Choroid plexus epithelial cell (primary cell): ENCODE measurements at places on chromosomes 12 and 14.
A peak's percentile ranks its signal among the peaks of the same experiment; 100 is the strongest.

DNA sequence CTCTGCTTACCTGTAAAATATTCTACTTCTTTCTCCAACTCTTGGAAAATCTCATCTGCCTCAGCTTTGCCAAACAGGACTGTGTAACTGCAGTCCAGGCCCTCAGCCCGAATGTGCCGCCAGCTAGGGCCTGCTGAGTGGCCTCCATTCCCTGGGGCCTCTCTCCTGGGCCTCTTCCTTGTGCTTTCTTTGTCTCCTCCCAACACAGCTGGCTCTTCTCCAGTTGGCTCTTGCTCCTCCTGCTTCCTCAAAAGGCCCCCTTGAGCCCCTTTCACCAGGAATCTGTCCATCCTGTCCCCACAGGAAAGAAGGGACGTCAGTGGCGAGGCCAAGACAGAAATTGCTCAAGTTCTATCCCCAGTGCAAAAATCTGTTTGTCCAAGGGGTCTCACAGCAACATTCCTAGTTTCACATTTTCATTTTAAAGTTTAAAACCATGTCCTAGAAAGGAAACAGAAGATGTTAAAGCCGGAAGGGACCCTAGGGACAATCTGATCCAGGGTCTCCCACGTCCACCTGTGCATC, 713 bp downstream of the ALKBH2 start:
- DNase-seq, result no peak

GRCh38 chr12:105316931-105317852, 13.3 kb upstream of the C12orf75 start:
- no peak for DNase-seq

DNA sequence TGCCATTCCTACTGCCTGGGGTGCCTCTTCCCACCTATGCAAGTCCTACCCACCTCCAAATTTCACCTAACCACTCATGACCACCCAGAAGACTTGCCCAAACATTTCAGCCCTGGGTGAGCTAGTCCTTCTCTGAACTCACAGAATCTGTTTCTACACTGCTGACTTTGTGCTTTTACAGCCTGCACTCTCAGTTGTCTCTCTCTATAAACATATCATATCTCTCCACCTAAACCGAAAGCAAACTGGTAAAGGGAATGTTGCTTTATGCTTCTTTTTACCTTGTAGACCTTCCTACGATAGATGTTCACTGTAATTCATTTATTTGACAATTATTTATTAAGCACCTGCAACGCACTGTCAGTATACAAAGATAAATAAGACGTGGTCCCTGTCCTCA, 38.1 kb upstream of the RNASE3 start:
- DNase-seq, result no peak

DNA sequence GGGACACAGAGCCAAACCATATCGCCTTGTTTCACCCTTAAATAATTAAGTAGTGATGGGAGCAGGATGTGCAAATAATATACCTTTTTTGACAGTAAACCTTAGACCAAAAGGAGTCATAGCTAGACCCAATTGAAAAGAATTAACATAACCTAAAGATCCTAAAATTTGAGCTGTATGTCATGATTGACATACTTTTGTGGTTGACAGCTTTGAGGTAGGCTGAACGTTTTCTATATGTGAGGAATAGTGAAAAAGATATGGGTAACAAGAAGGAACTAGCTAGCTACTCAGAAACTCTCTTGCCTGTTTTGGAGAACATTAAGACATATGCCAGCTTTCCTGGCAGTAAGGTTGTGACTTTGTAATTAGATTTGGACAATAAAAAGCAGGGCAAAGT, 320.6 kb downstream of the KCNC2 start:
- no peak for DNase-seq

DNA sequence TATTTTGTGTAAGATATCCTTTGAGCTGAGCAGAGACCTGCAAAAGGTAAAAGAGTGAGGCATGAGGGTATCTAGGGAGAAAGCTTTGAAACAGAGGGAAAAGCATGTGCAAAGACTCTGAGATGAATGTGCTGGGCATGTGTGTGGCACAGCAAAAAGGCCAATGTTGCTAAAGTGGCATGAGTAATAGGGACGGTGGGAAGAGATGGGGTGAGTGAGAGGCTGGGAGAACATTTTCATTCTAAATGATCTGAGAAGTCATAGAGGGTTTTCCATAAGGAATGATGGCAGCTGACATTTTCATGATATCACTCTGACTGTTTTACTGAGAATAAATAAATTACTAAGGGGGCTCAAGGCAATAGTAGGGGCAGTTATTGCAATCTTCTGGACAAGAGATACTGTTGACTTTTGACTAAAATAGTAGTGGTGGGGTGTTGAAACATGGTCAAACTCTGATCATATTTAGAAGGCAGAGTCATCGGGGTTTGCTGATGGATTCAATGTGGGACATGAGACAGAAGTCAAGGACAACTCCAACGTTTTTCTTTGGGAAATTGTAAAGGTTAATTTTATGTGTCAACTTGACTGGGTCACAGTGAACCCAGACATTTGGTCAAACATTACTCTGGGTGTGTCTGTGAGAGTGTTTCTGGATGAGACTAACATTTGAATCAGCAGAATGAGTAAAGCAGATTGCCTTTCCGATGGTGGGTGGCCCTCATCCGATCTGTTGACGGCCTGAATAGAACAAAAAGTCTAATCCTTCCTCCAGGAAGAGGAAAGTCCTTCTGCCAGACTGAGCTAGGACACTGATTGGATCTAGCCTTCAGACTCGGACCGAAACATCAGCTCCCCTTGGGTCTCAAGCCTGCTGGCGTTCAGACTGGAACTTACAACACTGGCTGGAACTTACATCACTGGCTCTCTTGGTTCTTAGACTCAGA, 193.9 kb upstream of the PLXNC1 start:
- no peak for DNase-seq

- peak; percentile 75 for DNase-seq
These were observed 20.6 kb downstream of the GNG2 start for GRCh38 chr14:51880835-51881580.

- no peak for DNase-seq
These were observed 5.8 kb downstream of the AICDA start for GRCh38 chr12:8606890-8607289.

DNA sequence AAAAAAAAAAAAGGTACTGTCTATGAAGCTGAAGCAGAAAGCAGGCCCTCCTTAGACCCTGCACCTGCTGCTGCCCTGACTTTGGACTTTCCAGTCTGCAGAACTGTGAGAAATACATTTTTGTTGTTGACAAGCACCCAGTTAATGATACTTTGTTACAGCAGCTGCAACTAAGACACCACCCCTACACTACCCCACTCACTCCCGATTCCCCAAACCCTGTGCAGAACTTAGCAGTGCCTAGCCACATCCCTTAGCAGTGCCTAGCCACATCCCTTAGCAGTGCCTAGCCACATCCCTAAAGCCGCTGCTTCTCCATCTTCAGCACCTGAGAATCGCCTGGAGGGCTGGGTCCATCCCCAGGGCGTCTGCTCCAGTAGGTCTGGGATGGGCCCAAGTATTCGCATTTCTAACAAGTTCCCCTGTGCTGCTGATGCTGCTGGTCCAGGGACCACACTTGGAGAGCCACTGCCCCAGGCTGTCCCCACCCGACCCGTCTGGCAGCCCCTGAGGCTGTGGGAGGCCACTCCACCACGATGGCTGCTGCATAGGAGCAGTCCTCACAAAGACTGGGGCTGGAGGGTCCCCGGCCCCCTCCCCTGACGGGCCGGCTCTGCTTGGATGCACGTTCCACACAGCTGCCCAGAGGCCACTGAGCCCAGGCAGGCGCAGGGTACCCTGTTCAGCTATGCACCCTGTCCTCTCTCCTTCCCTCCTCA, 10.8 kb upstream of the PPP1R13B start:
- no peak for DNase-seq

DNA sequence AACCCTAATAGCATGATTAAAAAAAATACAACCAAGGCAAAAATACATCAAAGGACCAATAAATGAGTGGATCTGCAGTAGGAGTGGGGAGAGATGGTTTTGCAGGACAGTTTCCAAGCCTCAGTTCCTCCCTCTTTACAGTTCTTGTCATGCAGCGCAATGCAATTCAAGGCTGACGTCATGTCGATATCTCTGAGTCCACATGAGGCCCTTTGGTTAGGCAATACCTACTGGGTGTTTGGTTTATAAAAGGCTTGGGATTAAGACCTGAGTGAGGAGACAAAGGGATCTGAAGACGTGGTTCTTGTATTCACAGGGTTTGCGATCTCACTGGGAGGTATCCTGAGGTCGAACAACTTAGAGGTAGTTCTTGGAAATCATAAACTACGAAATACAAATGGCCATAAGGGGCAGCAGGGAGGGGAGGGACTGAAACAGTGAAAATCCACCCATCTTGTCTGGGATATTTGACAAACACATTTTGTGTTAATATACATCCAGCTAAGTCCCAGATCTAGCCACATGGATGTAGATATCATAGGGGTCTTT, 441.0 kb downstream of the FUT8 start:
- DNase-seq, result no peak

GRCh38 chr12:14769466-14769968, 33.8 kb downstream of the WBP11 start:
- peak; percentile 34 for DNase-seq

DNA sequence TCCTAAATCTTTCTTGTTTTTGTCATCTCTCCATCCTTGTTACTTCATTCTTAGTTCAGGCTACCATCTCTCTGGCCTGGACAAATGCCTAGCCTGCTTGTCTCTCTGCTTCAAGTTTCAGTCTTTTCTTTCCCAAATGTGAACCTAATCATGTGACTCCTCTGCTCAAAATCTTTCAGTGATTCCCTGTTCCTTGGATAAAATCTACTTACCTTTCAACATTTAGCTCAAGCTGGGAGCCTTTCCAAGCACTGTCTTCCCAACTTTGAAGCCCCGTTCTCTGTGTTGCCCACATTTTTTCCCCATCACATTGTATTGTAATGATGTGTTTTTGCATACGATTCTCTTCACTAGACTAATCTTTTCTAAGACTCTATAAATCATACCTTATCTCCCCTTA, 24.7 kb downstream of the SLC7A8 start:
- no peak for DNase-seq

GRCh38 chr12:129844662-129845220, 59.1 kb downstream of the TMEM132D start:
- peak; percentile 40 for DNase-seq

GRCh38 chr12:105338966-105339365, 8.5 kb downstream of the C12orf75 start:
- no peak for DNase-seq

- DNase-seq, result no peak
These were observed 106.9 kb upstream of the DYRK2 start for GRCh38 chr12:67541625-67541991.

- no peak for DNase-seq
These were observed 95.5 kb upstream of the FAR2 start for GRCh38 chr12:29053567-29053966.

DNA sequence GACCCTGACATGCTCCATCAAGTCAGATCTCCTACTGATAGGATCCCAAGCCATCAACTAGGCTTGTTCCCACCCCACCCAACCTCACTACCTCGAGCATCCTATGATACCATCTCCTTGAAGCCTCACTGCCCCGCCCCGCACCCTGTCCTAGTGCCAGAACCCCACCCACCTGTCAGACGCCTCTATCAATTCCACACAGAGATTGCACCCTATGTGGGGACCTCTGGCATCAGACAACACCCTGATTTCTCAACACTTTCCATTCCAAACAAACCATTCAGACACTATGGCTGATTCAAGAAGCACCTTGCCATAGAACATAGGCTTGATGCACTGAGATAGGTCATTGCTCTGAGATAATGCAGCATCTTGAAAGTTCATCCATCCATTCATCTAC, 3.1 kb upstream of the GLTP start:
- DNase-seq, result no peak

GRCh38 chr12:85484387-85484786, 204.4 kb downstream of the ALX1 start:
- DNase-seq, result no peak

GRCh38 chr12:82533341-82533740, 153.4 kb upstream of the TMTC2 start:
- DNase-seq, result no peak

- DNase-seq, result no peak
These were observed 25.0 kb downstream of the GCH1 start for GRCh38 chr14:54877703-54878021.

GRCh38 chr14:35750202-35750904, 58.7 kb downstream of the RALGAPA1 start:
- no peak for DNase-seq

- no peak for DNase-seq
These were observed 6.1 kb upstream of the SLC35E3 start for GRCh38 chr12:68739891-68740290.

DNA sequence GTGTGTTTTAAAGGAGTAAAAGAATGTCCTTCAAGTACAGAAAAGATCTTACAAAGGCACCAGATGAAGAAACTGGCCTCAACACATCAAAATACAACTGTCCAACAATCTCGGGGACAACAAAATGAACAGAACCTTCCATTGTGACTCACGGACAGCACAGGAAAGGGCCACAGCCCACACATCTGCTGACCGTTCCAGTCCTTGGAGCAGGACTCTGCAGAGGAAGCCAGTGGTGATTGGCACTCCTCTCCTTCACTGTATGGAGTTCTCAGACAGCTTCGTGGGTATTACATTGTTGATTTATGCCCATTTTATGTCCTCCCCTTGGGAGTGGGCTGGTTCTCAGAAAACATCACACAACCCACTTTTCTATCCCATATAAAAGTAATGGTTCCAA, 32.5 kb upstream of the TC2N start:
- no peak for DNase-seq

DNA sequence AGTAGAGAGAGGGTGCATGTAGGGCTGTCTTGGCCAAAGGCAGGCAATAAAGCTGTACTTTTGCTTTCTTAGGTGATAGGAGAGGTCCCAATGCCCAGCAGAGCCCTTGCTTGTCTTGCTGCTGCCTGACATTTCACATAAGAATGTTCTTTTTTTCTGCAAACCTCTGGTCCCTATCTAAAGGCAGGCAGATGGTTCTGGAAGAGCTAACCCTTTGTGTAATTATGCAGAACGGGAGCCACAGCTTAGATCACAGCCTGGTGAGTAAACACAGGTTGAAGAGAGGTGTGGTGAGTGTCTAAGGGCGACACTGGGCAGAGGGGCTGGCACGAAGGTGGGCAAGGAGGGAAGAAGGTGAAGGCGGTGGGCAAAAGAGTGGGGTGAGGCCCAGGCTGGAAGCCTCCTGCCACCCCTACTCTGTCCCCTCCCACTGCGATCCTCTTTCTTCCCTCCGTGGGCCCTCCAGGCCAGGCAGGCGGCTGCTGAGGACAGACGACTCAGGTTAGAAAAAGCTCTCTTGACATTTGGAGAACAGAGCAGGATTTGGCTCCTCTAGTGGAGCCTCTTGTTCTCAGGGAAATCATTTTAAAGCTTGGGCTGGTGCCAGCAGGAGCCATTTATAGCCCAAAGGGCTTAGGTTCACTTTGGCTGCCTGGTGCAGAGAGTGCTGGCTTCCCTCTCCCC, 42.8 kb downstream of the PRMT8 start:
- peak; percentile 58 for DNase-seq
